ENCODE measurements at places on chromosomes 5 and 9.

DNA sequence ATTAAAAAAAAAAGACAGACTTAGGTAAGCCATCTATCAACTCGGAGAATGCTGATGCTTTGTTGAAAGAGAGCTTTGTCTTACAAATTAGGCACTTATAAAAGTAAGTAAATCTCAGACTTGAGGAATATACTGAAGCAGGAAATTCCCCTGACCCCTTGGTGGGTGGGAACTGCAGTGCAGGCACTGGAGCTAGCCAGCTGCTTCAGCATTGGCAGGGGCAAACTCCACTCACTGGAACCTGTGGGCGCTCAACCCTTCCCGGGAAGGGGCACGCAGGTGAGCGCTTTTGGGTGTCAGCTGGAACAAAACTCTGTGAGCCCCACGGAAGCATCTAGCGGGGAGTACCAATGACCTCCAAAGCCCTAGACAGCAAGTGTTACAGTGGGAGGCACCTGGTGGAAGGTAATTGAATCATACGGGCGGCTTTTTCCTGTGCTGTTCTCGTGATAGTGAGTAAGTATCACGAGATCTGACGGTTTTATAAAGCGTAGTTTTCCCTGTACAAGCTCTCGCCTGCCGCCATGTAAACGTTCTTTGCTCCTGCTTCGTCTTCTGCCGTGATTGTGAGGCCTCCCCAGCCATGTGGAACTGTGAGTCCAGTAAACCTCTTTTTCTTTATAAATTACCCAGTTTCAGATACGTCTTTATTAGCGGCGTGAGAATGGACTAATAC, 628.0 kb upstream of the CDH18 start:
- DNase-seq: no peak

GRCh38 chr5:158600679-158601078, 499.0 kb downstream of the EBF1 start:
- DNase-seq: no peak

GRCh38 chr5:61701877-61702602, 370.0 kb downstream of the ZSWIM6 start:
- no peak for DNase-seq

DNA sequence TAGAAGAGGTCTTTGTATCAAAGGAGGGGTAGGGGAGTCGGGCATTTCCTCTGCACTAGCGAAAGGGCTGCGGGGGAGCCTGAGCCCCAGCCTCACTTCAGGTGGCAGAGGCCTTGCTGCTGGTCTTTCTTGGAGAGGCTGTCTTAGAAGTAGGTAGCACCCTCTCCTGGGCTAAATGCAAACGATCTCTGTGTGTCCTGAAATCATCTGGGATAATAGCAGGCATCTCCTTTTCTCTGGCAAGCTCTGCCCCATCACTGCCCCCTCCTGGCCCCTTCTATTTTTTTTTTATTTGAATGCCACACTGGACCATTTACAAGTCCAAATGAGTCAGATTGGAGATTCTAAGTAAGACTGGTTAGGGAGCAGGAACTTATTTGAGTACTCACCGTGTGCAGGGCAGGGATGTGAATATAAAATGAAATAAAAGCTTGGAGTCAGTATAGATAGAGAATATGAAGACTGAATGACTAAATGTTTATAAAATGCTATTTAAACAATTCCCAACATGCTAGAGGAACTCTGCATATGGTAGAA, 137.1 kb downstream of the FGF1 start:
- DNase-seq: peak; percentile 93

DNA sequence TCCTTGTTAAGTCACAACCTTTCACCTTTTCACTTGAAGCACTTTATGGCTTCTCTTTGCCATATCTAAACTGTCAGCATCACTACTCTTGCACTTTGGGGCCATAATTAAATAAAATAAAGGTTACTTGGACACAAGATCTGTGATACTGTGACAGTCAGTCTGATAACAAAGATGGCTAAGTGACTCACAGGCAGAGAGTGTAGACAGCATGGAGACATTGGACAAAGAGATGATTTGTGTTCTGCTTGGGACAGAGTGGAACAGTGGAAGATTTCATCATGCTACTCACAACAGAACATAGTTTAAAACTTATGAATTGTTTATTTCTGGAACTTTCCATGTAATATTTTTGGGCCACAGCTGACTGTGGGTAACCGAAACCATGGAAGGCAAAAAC, 81.7 kb upstream of the SMC5 start:
- DNase-seq: no peak

DNA sequence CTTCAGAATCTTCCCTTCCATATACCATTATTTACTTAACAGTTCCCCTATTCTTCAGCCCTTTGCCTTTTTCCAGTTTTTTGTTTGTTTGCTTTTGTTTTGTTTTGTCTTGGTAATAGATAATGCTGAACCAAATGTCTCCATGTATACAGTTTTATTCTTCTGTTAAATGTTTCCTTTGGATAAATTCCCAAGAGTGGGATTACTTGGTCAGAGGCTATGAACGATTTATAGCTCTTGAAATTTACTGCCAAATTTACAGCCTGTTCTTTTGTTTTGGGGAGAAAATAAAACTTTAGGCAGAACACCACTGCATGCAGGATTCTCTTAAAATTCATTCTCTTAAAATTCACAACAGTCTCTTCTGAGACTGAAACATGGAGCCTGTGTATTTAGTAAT, 38.6 kb downstream of the NR4A3 start:
- no peak for DNase-seq
